T1000 (cell line): ENCODE measurements at places on chromosomes 4 and X.

- peak; percentile 13 for DNase-seq
Measured at GRCh38 chrX:149962859-149963757, 24.8 kb upstream of the EOLA2 start.

- no peak for DNase-seq
Measured at GRCh38 chr4:90078440-90078839, 48.8 kb upstream of the CCSER1 start.

DNA sequence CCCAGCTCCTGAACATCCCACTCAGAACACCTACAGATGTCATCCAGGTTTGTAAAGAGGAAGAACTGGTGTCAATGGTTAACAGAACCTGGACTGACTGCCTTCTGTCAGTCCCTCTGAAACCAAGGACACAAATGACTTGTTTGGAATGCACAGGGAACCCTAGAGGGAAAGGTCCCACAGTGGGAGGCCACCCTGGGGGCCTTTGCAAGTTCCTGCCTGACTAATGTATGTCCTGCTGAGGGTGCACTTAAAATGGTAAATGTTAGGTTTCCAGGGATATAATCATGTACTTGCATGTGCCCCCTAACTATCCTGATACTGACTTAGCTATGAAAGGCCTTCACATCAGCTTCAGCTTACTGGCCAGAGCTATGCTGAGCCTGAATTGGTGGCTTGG, 15.0 kb upstream of the XAGE2 start:
- no peak for DNase-seq

DNA sequence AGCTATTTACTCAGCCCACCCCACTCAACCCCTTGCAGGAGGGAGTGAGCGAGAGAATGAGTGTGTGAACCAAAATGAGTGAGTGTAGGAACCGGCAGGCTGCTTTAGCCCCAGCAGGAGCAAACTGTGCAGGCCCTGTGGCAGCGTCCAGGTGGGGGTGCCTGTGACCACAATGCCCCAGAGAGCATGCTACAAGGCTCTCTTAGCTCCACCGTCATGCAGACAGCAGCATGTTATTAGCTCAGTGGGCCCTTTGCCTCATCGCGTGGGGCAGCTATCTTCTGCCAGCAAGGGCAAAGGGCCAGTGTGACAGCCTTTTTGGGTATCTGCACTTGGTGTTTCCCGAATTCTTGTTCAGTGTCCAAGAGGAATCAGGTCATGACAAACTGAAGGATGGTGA, 271.3 kb downstream of the GPM6A start:
- no peak for DNase-seq

GRCh38 chrX:130987241-130987640, 70.9 kb upstream of the ARHGAP36 start:
- no peak for DNase-seq

GRCh38 chrX:48471504-48471903, 1.4 kb upstream of the SLC38A5 start:
- DNase-seq, result no peak

GRCh38 chr4:82373816-82374625, at the start of gene HNRNPD:
HNRNPD (minus strand) TSS chr4:82373991; CDS start chr4:82373678, 313 bp downstream.
- DNase-seq, result peak; percentile 95

DNA sequence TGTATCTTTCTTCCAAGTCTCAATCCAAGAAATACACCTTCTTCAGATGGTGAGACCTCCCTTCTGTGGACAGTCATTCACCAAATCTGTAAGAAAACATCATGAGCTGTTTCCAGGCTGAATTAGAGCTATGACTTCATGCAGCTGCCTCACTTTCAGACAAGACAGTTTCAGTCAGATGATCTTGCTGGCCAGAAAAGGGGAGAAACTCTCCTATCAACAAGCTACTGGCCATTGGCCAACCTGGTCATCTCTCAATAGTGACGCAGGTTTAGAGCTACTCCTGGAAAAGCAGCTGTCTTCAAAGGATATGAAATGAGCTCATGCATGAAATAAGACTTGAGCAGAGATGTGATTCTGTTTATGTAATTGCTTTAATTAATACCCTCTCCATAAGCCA, 69.6 kb upstream of the NDP start:
- DNase-seq, result no peak

DNA sequence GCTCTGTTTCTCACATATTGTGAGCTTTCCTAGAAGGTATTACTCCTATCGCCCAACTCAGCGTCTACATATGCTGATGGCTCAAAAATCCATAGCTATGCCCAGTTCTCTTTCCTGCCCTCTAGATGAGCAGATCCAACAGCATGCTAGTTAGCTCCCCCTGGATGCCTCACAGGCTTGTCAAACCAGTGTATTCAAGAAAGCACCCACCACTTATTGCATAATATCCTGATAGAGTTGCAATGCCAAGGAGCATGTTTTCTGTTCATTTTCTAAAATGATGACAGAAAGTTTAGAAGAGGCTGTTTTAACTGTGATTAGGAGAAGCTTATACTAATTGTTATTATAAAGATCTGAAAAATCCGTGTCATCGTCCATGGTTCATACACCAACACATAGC, 1.9 kb upstream of the PACRGL start:
- no peak for DNase-seq

DNA sequence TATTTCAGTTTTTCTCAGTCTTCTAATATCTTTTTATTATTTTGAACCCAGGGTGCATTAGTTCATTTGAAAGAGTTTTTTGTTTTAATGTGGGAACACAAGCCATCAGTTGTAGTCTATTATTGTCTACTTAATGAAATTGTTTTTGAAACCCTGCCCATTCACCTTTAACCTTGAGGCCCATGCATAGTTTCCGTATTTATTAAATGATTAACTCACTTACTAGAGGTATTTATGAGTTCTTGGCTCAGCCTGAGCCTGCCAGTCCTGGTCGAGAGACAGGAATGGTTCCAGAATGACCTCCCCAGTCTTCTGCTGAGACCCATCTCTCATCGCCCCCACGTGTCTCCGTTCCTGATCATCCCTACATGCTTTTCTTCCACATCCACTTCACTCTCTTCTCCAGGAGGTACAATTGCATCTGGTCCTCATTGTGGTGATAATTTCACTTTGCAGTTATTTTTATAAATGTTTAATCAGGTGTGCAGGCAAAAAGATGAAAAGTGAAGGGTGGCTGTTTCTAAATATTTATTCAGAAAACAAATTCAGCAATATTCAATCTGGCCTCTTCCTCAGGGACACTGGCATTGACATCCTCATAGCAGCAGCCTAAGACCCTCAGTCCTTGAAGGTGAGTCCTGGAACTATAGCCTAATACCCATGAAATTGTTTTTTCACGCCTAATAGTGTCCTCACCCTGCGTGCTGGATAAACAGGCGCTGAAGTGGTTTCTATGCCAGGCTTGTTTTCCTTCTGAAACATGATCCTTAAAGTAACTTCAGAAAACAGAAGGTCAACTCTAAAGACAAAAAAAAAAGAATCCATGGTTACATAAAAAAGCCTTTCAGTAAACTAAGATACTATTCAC, 112.8 kb downstream of the KDR start:
- no peak for DNase-seq

GRCh38 chr4:951594-952468, 19.6 kb downstream of the TMEM175 start:
- DNase-seq, result no peak

GRCh38 chrX:39852491-39852890, 245.3 kb downstream of the BCOR start:
- no peak for DNase-seq

- no peak for DNase-seq
Measured at GRCh38 chr4:120886191-120886590, 36.3 kb downstream of the PRDM5 start.

GRCh38 chr4:10732914-10733415, 48.4 kb upstream of the CLNK start:
- no peak for DNase-seq

DNA sequence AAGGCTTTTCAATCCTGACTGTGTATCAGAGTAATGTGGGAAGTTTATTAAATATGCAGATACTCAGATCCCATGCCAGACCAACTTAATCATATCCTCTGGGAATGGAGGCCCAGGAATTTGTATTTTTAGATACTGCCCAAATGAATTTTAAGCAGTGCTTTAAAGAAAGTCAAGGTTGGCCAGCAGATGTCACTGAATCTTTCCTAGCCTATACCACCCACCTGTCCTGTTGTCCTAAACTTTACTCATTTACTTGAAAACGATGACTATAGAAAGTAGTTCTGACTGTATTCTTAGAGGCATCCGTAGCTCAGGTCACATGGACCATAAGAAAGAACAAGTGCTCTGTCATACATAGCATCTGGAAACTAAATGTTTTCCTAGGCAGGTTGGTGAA, 79.9 kb downstream of the AMOT start:
- no peak for DNase-seq

GRCh38 chr4:180539284-180539683, 1703.9 kb upstream of the TENM3 start:
- no peak for DNase-seq

DNA sequence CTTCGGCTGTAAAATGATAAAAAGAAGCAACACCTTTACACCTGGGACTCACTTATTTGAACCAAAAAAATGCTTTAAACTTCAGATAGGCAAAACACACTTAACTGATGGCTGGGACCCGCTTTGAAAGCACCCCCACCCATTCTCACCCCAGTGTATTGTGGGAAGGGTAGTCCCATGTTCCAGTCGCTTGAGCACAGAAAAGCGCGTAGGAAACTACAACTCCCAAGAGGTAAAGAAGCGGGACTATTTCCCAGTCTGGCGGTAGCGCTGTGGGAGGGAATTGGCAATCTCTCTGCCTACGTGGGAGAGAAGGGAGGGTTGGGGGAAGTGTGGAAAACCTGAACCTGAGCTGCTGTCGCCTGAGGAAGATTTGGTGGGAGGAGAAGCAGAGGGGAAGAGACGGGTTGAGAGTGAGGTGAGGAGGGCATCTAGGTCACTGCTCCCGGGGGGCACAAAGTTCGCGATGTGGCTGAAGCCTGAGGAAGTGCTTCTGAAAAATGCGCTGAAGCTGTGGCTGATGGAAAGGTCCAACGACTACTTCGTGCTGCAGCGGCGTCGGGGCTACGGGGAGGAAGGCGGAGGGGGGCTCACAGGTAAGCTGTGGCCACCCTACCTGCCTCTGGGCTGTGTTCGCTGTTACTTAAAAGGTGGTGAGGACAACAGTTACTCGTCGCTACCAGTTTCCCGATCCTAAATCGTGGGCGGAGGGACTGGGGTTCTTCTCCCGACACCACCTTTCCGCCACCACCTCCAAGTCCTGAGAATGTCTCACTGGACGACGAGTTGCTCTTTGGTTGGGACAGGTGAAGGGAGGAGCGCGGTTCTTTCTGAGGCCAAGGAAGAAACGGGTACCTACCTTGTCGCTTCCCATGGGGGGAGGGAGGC, at the start of gene TBC1D8B:
TSS of gene TBC1D8B (plus strand) at position 286 of the 888 bp plus-strand sequence. CDS start at position 467, 181 bp downstream.
- DNase-seq, result peak; percentile 45

GRCh38 chr4:99383833-99384392, 31.4 kb upstream of the ADH1C start:
- DNase-seq, result no peak

DNA sequence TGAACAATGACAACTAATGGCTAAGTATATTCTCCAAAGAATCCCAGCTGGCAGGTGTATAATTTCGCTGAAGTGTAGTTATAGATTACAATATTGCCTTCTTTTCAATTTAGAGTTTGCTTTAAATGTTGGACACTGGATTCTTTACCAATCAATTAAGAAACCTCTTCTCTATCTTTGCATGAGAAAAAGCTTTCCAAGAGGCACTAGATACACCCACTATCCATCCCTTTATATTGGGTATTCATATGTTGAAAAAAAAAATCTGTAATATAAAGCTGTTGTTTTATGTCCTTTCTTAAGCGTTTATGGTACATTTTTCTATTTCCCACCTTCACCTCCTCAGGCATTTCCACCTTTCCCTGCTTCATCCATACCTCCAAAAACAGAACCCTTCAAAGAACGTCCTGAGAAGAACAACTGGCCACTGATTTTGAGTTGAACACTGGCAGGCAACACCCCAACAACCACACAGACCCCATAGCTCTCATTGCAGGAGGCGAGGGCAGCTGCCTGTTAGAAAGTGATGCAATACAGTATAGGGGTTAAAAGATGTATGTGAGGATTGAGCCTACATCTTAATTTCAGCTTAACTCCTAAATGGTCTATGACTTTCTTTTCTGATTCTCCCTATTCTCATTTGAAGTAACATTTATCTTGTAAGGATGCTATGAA, 11.8 kb downstream of the ADH6 start:
- DNase-seq, result no peak

- DNase-seq, result no peak
Measured at GRCh38 chr4:115678425-115678941, 565.1 kb upstream of the NDST4 start.

DNA sequence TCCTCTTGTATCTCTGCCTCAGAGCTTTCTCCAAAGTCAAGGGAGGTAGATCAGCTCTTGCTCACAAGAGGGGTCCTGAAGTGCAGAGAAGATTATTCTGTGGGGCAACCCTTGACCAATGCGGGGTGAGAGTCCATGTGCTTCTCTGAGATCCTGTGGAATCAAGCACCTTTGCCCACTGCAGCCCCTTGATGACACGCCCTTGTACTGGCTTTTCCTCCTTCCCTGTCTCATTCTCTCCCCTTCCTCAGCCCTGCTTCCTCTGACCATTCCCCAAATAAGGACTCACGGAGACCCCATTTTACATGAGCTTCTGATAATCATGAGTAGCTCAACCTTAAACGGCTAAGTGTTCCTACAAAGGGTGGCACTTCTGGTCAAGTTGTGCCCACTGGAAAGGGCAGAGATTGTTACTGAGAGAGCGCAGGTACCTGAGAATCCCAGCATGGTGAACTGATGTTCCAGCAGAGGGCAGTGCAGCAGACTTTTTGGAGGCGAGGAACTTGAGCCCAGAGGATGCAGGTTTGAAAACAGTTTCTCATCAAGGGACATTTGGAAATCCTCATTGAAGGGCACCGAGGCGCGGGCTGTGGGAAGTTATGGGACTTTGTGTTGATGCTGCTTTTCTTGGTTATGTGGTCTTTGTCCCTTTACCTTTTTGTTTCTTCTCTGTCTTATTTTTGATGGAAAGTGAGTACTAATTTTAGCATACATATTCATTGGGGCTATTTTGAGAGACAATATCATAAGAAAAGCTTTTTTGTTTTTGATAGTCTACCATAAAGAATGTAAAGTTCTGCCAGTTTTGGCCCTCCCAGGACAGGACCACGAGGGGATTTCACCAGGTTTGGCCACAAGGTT, 201.3 kb downstream of the RBM46 start:
- no peak for DNase-seq

- no peak for DNase-seq
Measured at GRCh38 chr4:54745031-54745770, 87.4 kb downstream of the KIT start.

- DNase-seq, result no peak
Measured at GRCh38 chr4:98873059-98873458, 55.9 kb downstream of the EIF4E start.

GRCh38 chrX:7109049-7109531, 38.4 kb upstream of the STS start:
- DNase-seq, result no peak

DNA sequence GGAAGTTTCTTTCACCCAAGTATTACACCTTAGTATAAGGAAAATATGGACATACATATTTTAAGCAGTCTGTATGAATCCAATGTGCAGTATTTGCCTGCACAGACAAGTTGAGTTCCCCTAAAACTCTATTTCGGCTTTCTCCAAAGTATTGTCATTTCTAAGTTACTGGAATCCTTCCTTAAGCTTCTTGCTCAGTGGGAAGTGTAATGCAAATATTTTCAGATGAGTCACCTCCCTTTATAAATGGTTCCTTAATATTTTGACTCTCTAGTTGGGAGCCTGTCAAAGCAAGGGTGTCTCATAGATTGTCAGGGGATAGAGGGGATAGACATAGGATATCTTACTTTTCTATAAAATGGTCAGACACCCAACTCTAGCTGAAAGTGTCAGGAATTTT, 178.6 kb downstream of the NAA11 start:
- DNase-seq, result no peak

- no peak for DNase-seq
Measured at GRCh38 chr4:8568068-8568668, 12.0 kb upstream of the GPR78 start.
